Natural killer cell (primary cell): ENCODE measurements at places on chromosomes 16 and 17. TPM values are rescaled to one million over a fixed set of nuclear protein-coding genes. Genes with fewer than 3 reads are reported as not detected.

Gene KREMEN2
- not detected for total RNA-seq

Gene TPSAB1
- 13.4 TPM for total RNA-seq

Gene GRAP
- total RNA-seq = 5.6 TPM

Gene SDF2
- total RNA-seq = 53.7 TPM

Gene TBC1D3I
- 0.35 TPM for total RNA-seq

Gene SLC35G6
- total RNA-seq = not detected

Gene TP53TG3B
- total RNA-seq = not detected

Gene GNG13
- total RNA-seq = not detected

Gene MT1G
- not detected for total RNA-seq

GRCh38 chr16:23967775-23968174 lies 132.0 kb downstream of the PRKCB start:
- no peak for DNase-seq

DNA sequence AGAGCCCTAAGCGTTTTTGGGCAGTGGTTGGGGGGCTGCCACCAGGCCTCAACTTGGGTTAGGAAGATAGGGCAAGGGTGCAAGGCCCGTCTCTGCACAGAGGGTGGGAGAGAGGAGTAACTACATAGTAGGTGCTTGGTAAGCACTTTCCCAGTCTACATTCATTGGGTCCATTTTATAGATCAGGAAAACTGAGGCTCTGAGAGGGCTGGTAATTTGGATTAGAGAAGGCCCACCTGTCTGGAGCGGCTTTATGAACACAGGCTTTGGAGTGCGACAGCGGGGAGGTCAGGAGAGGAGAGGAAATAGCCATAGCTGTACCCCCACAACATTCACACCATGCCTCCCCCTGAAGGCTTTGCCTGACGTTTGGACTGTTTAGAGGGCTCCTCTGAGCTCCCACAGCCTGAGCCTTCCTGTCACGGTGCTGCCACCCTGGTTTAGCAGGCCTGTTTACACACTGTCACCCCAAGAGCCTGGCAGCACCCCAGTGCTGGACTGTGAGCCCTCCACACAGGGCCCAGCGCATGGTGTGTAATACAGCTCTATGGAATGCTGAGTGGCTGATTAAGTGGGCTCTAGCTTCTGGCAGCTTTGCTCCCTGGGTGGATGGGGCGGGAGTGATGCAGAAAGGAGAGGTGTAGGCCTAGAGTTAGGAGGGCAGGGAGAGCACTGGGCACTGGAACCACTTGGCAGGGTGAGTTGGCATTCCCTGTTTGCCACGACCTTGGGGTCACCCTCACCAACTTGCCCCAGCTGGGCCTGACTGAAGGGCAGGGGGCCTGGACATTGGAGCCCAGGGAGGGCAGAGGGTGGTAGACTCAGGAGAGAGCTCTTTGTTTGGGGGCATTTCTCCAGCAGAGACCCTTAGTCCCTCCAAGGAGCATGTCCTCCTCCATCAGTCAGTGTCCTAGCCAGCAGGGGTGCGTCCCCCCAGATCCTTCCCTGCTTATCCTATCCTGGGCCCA lies 73.7 kb downstream of the RAI1 start:
- DNase-seq = no peak

DNA sequence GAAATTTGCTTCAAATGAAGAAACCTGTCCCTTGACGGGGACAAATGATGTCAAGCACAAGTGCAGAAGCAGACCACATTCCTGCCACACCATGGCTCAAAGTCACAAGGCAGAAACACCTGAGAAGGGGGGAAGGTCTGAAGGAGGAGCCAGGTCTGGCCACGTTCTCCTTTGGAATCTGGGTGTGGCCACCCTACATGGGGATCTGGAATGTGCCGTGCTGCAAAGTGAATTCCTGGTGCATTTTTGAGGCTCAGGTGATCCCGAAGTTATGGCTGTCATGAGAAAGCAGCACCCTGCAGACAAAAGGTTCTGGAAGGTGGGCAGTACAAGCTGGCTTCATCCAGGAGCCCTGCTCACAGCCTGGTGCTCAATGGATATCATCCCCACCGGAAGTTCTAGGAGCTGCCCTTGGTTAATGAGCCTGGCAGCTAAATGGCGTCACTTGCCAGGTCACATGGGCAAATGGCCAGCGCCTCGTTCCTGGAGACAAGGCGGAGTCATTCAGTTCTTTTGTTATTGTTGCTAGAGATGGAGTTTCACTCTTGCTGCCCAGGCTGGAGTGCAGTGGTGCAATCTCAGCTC lies 20.1 kb upstream of the ADCY9 start:
- DNase-seq = no peak

- no peak for DNase-seq
These were observed 20.7 kb downstream of the PIK3R6 start for GRCh38 chr17:8846768-8847211.

- DNase-seq = no peak
These were observed 81.1 kb downstream of the RGS9 start for GRCh38 chr17:65218261-65218660.

DNA sequence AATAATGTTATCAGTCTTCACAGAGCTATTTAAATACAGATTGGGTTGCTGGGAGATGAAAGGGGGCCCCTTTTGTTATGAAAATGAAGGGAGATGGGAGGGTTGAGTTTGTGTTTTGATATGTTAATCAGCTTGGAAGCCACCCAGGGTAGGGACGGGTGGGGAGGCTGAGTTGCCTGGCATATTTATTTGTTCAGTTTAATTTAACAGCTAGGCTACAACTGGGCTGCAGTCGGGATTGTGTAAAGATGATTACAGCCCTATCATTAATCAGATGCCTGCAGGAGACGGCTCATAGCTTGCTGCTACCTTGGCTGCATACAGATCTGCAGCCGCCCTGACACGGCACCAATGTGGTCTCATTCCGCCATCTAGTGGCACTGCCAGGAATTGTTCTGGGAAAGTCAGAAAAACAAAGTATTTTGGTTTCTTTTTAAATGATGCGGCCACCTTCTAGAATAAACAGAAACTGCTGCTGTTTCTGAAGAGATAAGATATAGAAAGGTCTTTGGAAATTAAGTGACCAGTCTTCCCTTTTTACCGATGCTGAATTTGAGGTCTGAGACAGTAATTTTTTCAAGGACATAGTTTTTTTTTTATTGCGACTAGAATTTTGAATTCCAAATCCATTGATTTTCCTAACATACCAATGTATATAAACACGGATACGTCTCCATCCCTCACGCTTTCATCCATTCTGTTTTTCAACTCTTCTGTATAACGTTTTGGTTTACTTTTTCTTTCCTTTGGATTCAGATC lies 458.0 kb upstream of the ASIC2 start:
- peak; percentile 49 for DNase-seq

DNA sequence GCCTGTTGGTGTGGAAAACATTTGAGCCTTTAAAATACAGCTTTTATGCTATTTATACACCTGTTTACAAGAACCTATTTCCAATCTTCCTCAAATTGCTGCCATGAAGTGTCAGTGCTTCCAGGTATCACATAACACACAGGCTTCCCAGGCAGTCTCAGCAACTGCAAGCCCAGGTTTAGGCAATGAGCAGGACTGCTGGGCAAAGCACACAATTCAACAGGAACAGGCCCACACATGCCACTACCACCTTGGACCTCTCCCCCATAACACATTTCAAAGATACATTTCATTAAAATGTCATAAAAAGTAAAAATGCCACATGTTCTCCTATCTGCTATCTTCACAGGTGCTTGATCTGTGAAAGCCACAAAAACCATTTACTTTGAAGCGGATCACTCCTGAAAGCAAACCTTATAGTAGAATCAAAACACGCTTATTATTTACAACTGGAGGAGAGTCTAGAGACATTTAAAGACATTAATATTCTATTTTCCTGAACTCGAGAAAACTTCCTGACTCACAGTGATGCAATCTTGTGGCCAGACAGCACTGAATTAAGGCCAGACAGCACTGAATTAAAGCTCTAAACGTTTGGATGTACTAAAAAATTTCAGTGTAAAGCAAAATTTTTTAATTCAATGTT lies 31.5 kb downstream of the ANKFY1 start:
- DNase-seq = peak; percentile 33

DNA sequence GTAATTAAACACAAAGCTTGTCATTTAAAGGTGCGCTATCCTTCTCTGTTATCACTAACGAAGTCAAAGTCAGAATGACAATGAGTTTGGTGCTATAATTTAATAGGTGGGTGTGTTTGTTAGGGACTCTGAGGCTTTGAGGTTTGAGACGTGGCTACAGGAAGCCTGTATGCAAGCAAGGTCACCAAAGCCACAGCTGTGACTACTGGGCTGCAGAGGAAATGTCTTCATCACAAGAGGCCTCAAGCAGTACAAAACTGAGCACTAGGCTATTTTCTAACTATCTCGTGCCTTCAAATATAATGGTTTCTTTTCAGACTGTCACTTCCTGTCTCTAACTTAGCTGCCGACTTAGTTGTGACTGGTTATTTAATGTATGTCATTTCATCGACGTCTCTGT lies 141.2 kb downstream of the AATF start:
- DNase-seq = peak; percentile 86

DNA sequence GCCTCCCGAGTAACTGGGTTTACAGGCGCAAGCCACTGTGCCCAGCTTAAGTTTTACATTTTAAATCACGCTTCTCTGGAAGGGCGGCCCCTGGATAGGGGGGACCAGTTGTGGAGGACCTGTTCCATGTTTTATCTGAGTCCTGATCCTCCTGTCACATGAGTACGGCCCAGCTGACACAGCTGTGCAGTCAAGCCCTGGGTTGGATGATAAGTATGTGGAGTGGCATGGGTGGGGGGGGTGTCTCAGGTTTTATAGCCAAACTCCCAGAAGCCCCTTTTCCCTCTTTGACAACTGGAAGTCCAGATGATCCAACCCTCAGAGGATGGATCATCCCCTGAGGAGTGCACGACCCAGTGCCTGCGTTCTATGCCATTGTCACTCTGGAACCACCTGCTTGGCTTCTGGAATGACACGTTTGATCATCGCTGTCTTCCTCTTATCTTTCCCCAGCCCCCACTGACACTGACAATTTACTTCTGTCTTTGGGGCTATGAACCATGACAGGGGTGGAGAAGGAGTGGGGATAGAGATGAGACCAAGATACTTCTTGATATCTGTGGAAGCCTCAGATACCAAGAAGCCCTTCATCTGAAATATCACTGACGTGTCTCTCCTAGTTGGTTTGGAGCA lies 191.2 kb downstream of the MSI2 start:
- DNase-seq = no peak

DNA sequence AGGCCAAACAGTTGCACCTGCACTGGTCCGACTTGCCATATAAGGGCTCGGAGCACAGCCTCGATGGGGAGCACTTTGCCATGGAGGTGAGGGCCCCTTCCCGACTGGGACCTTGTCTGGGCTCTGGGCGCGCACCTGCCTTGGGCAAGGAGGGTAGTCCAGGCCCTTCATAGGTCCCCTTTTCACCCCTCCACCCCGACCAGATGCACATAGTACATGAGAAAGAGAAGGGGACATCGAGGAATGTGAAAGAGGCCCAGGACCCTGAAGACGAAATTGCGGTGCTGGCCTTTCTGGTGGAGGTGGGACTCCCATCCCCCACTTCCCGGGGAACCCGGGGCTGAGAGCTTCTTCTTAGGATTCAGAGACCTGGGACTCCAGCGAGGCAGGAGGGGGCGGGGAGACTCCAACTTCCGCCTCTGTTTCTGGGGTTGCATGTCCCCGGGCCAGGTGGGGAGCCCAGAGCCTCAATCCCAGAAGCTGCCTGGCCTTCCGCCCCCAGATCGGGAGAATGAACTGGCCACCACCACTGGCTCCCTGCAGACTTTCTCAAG lies 7.8 kb downstream of the CA4 start:
- DNase-seq = no peak

DNA sequence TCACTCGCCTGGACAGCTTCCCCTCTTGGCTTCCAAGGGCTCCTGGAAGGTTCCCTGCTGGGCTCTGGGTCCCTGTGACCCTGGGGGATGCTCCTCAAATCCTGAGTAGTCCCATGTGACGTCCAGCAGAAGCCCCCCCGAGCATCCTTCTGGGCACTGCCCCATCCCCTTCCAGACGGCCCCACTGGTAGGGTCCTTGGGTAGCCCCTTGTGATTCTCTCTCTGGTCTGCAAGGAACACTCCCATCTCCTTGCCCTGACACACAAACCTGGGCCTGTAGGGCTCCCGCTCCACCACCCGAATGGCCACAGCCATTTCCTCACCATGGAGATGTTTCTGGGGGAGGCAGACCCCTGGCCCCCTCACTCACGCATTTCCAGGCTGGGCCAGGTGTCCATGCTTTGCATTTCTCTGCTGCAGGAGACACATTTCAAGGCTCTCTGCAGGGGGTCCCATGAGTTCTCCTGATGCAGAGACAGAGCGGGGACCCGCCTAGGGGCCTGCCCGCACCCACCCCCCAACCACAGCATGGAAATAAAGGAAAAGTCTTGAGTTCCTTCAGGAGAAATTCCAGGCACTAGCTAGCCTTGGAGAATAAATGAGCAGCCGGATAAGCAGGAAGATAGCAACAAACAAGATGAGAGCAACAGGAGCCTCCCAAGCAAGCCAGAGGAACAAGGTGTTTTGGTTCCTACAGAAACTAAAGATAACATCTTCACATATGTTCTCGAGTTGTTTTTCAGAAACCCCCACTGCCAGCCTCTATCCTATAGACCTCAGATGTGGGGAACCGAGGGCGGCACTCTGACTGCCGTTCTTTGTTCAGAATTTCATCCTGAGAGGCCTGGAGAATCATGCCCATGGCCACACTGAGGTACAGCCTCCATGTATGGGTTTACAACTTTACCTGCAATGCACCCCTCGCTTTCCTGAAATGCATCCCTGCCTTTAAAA lies 128.8 kb downstream of the MGAT5B start:
- no peak for DNase-seq

GRCh38 chr16:87836844-87837581 lies 32.3 kb downstream of the SLC7A5 start:
- DNase-seq = no peak

DNA sequence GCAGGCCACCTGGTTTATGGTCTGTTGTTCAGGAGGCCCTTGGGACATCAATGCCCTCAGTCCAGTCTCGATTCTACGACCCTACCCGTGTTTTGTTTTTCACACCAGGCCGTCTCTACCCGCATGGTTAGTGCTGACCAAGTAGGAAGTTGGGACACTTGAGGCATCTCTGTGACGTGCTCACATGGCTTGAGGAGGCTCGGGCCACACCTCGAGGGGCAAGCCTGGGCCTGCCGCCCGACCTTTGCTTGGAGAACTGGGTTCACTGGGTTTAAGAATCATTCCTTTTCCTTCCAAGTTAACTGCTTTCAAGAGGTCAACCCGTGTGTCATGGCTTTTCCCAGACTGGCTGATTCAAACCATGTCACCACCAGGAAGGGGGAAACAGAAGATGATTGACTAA lies 86.8 kb downstream of the CMIP start:
- no peak for DNase-seq

GRCh38 chr17:77285594-77286390 lies 145.0 kb downstream of the SEC14L1 start:
- no peak for DNase-seq

- DNase-seq = no peak
These were observed 8.2 kb downstream of the NOS2 start for GRCh38 chr17:27792095-27792494.

- DNase-seq = no peak
These were observed 60.5 kb downstream of the ADAMTS18 start for GRCh38 chr16:77374384-77374783.
